ENCODE measurements at places on chromosomes 16 and 17.

DNA sequence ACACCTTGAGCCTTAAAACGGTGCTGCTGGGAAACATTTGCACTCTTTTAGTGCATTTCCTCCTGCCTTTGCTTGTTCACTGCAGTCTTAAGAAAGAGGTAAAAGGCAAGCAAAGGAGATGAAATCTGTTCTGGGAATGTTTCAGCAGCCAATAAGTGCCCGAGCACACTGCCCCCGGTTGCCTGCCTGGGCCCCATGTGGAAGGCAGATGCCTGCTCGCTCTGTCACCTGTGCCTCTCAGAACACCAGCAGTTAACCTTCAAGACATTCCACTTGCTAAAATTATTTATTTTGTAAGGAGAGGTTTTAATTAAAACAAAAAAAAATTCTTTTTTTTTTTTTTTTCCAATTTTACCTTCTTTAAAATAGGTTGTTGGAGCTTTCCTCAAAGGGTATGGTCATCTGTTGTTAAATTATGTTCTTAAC is 4.4 kb downstream of the SOX9 start:
- no peak for DNase-seq

GRCh38 chr16:51184702-51185433 is 33.8 kb upstream of the SALL1 start:
- no peak for DNase-seq

DNA sequence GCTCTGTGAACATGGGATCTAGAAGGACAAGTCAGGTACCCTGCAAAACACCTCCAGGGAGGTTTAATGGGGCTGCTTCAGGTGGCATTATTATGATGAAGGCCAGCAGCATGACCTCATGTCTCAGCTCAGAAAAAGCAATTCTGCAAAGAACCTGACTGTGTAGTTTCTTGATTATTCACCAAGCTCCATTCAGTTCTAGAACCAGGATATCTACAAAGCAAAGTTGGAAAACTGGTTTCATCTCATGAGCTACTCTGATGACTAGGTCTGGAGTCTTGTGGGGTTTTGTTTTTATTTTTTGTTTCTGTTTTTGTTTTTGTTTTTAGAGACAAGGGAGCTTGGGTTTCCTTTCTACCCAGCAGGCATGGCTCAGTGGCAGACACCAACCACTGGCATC is 19.0 kb upstream of the LRRC37A3 start:
- DNase-seq: no peak

DNA sequence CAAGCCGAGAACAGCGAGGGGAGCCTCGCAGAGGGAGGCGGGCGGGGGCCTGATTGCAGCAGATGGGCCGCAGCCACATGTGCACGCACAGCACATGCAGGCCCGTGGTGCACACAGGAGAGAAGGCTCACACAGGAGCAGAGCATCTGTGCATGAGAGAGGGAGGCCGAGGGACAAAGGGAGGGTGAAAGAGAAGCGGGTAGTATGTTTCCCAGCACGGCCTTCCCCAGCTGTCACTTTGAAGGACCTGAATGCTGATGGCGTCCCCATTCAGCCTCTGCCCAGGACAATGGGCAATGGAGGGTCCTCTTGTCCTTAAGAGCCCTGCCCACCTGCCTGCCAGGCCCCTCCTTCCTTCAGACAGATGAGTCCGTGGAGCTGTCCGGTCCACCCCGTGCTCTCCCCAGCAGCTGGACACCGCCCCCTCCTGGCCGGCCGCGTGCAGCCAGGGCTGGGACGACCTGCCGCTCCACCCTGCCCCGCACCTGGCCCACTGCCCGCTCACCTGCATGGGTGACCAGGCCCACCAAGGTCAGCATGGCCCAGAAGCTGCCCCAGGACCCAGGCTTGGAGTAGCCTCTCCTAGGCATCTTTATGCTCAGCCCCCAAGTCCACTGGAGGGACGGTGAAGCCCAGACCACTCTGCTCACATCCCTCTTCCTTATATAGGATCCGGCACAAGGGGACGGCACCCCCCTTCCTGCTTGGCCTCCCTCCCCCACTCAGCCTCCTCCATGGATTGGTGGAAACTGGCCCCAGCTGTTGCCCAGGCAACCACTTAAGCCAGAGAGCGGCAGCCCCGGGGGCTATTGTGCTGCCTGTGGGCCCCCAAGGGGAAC is at the start of gene BTBD17:
Gene BTBD17 (minus strand): TSS at position 639 of the 839 bp plus-strand sequence. CDS start 49 bp downstream, at position 590.
- no peak for DNase-seq
